ENCODE measurements at places on chromosomes 6 and 20.

- DNase-seq = no peak
Measured at GRCh38 chr6:141977782-141978181, 154.9 kb upstream of the GJE1 start.

DNA sequence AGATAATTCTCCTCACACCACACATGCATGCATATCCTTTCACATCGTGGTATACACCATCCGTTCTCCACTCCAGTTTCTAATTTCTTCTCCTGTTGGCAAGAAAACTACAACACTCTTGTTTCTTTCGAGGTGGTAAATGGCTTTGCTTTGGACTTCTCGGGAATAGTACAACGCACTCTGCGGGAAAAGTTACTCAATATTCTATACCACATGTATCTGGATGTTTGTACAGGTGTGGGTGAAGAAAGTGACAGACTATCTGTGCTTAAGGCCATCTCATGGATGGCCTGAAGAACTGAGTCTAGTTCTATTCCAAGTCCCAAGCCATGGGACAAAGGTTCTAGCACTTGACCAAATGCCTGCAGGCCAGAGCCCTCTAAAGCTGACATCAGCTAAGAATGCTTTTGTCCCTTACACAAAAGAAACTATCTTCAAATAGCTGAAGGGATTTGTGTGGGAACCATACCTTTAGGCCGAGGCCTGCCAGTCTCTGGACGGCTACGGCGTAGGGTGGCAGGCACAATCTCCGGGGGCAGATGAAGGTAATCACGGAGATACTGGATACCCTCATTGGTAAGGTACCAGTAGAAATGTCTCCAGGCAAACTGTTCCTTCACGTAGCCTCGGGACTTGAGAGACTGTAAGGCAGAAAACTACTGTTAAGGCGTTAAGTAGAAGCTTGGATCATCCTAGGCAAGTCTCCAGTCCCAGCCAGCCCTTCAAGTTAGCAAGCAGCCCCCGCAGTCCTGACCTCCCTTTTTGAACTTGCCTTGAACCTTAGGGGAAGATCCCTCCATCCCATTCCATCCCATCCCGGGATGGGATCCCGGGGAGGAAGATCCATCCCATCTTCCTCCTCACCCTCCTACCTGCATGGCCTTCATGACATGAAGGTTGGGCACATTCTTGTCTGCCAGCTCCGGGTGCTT lies 1.4 kb downstream of the RPS10 start:
- no peak for DNase-seq

GRCh38 chr20:35731469-35731788 lies 10.6 kb downstream of the RBM39 start:
- no peak for DNase-seq

GRCh38 chr6:98687752-98688151 lies 146.6 kb upstream of the POU3F2 start:
- no peak for DNase-seq

- DNase-seq = no peak
Measured at GRCh38 chr6:110183292-110183885, 3.2 kb downstream of the CDC40 start.

GRCh38 chr6:37052027-37052628 lies 46.7 kb downstream of the FGD2 start:
- no peak for DNase-seq

DNA sequence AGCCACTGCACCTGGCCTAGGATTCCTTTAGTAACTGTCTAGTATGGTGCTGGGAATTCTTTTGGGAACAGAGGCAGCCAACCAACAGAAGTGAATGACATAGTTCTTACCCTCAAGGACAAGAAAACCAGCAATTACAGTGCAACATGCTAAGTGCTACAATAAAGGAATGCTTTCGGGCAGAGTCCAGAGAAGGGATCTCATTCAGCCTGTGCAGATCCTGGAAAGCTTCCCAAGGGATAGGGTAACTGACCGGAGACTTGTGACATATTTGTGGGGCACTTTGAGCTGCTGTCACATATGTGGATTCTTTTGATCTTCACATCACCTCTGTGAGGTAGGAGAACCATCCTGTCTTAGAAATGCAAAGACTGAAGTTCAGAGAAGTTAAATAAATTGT lies 46.8 kb downstream of the C6orf15 start:
- DNase-seq = no peak

GRCh38 chr20:48990467-48990866 lies 55.6 kb upstream of the CSE1L start:
- DNase-seq = no peak

DNA sequence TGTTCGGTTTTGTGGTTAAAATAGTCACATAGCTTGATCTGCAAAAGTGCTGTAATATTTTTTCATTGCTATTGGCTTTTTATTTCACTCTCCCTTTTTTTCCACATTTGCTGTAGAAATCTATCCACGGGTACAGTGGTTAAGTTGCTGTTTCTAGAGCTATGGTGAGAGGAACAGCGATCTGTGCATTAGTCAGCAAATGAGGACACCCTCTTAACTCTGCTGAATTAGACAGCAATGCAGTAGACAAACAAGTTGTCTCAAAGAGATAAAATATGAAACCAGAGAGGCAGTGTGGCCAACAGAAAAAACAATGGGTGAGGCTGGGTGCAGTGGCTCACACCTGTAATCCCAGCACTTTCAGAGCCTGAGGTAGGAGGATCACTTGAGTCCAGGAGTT lies 17.6 kb upstream of the SYNJ2 start:
- DNase-seq = no peak

GRCh38 chr6:40347571-40348011 lies 239.6 kb downstream of the LRFN2 start:
- DNase-seq = no peak

- DNase-seq = no peak
Measured at GRCh38 chr6:1657771-1658165, 48.1 kb downstream of the FOXC1 start.

DNA sequence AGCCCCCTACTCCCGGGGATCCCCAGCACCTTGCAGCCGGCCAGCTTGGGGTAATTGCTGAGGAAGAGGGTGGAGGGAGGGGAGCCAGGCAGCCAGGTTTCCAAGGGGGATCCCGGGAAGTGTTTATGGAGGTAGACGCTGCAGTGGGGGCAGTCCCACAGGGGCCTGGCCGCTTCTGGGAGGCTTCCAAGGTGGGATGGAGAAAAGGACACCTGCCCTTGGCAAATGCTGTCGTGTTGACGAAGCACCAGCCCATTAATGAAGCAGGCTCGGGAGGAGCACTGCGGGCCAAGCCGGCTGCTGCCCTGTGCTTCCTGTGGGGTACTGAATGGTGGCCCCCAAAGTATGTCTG lies 82.4 kb downstream of the TMEM242 start:
- DNase-seq = no peak

- DNase-seq = no peak
Measured at GRCh38 chr20:14883324-14883723, 545.9 kb upstream of the FLRT3 start.

DNA sequence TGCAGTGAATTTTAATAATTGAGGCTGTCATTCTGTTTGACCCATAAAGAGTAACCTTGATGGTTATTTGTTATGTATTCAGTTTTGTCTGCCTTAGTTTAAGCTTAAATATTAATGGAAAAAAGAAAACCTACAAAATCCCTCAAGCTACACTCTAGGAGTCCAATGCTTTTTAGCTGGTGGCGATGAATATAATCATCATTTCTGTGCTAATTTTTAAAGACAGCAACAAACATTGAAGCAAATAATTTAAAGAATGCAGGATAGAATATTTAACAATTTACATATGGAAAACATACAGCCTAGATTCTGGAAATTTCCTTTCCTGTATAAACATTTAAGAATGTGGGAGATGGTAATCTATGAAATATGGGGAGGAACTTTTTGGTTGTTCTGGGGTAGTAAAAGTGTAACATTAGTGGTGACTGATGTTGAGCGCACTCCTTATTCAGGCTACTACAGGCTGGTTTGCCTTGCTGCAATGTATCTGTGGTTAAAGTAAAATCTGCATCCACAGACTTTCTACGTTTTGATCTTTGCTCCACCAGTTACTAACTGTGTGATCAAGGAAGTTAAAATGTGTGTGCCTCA lies 287.9 kb upstream of the DEFB112 start:
- no peak for DNase-seq

DNA sequence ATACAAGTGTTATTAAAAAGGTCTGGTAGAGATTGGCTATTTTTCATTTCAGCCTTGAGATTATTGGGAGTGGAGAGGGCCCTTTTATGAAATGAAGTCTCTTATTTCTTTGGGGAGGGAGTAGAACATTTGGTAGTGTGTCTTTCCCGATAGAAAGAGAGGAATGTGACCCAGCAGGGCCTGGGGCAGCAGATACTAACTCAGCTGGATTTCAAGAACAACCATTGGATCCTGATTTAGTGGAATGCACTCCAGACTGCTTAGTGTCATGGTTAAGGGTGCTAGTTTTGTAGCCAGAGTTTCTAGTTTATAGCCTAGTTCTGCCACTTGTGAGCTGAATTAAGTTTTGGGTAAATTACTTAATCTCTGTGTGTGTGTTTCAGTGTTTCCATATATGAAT lies 18.4 kb upstream of the FLRT3 start:
- DNase-seq = no peak

DNA sequence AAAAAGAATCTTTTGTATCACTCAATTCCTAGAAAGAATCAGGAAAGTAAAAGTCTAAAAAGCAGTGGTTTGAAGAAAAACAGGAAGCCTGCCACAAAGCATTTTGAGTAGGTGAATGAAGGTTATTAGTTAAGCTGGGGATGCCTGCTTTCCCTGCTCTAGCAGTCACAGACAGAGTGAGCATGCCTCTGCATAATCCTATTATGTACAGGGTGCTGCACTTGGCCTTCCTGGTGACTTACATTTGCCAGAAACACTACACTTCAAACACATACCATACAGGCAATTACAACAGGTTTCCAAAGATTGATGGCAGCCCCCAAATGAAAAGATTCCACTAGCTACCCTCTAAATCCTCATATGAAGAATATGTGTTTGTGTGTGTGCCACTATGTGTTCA lies 130.8 kb downstream of the TPBG start:
- DNase-seq = no peak

GRCh38 chr6:75171986-75172385 lies 33.9 kb downstream of the COL12A1 start:
- no peak for DNase-seq

- no peak for DNase-seq
Measured at GRCh38 chr6:27770724-27771123, 141.5 kb downstream of the OR2B2 start.

DNA sequence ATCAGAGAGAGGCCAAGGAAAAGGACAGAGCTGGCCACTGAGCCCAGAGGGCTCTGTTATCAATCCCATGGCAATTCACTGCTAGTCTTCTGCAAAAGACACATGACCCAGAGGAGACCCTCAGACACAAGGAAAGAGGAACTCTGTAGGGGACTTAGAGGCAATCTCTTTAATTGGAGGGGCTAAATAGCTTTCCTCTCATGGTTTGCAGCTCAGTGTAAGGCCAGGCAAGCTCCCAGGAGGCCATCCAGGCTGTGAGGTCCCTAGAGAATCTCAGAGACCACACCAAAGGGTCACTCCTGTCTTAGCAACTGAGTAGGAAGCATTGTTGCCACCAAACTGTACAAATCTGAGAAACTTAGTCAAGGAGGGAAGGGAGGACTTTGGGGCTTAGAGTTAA lies 10.0 kb upstream of the HLA-DOA start:
- DNase-seq = no peak

GRCh38 chr6:75273009-75273408 lies 11.6 kb downstream of the TMEM30A start:
- no peak for DNase-seq

DNA sequence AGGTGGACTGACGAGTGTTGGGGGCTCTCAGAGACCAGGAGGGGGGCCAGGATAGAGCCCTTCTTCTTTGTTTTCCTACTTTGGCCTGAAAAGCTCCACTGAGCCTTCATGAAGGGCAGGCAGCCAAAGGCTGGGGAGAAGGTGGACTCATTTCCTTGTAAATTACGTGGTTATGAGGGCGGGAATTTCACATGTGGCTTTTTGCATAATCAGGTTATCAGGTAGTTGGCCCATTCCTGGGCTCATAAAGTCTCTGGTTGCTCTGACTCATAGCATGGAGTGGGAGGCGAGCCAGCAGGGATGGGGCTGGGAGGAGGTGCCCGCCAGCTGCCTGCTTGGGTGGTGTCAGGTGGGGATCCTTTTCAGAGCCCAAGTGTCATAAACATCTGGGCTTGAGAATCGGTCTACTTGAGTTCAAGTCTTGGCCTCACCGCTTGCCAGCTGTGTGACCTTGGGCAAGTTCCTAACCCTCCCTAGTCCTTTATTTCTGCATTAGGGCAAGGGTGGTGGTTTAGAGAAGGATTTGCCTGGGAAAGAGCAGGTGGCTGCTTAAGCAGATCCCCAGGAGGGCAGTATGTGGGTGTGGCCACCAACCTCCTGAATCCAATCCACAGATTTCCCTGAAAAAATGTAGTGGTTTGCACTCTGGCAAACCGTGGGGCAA lies 26.5 kb upstream of the RNF24 start:
- DNase-seq = no peak

DNA sequence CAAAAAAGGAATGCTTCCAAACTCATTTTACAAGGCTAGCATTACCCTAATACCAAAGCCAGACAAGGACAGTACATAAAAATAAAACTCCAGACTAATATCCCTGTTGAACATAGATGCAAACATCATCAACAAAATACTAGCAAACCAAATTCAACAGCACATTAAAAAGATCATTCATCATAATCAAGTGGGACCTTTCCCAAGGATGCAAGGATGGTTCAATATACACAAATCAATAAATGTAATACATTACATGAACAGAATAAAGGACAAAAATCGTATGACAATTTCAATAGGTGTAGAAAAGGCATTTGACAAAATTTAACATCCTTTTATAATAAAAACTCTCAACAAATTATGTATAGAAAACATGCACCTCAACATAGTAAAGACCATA lies 66.6 kb upstream of the CNR1 start:
- no peak for DNase-seq

DNA sequence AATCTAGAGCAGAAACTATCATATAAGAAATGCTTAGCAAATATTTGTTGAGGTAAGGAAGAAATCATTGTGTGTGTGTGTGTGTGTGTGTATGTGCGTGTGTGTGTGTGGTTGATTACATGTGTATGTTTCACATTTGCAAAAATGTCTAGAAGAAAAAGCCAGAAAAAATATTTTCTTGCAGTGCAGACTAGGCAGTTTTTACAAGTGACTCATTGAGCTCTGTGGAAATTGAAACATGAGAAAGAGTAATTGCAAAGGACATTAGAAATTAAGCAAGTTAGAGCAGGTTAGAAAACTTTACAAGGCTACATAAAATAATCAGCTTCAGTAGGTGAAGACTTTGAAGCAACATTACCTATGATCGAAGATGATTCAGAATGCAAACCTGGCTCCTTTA lies 669.0 kb upstream of the EYS start:
- no peak for DNase-seq

GRCh38 chr6:141347086-141347485 lies 785.6 kb upstream of the GJE1 start:
- DNase-seq = no peak

GRCh38 chr6:42125231-42125630 lies 17.2 kb downstream of the C6orf132 start:
- DNase-seq = no peak

- no peak for DNase-seq
Measured at GRCh38 chr20:41770427-41770826, 152.2 kb upstream of the CHD6 start.

Data from CD4-positive, alpha-beta T cell treated with Interferon gamma for 1 hour (primary cell).